SW 1271 (cell line): ENCODE measurements at places on chromosomes 4 and X.

- DNase-seq, result no peak
These were observed 22.1 kb upstream of the SPATA4 start for GRCh38 chr4:176217510-176217909.

DNA sequence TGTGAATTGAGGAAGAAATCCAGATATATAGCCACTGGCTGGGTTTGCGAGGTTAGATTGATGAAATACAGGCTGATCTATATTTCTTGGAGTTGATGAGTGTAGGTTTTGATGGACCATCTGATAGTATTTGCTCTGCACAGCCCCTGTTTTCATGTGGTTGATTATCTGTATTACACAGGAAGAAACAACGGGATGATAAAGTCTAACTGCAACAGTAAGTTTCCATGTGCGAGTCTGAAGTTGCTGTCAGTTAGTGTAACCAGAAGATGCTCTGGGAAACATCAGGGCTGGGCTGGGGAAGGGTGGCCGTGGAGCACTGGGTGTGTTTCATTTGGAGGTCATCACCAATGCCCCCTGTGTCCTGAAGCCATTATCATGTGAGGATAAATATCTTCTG is 148.4 kb upstream of the SFRP2 start:
- DNase-seq, result no peak

DNA sequence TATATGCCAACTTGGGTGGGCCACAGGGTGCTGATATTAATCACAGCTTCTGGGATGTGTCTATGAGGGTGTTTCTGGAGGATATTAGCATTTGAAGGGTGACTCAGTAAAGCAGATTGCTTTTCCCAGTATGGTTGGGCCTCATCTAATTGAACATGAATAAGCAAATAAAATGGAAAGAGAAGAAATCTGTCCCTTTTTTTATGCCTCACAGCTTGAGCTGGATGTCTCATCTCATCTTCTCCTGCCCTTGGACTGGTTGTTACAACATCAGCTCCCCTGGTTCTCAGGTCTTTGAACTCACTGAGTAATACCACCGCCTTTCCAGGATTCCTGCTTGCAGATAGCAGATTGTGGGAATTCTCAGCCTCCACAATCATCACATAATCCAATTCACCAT is 1149.2 kb downstream of the PCDH18 start:
- DNase-seq, result no peak

- DNase-seq, result no peak
These were observed 150.0 kb downstream of the TET2 start for GRCh38 chr4:105296672-105297071.

- no peak for DNase-seq
These were observed 114.2 kb downstream of the PPARGC1A start for GRCh38 chr4:23775694-23776093.

GRCh38 chrX:3263681-3264126 is 82.7 kb downstream of the MXRA5 start:
- no peak for DNase-seq

DNA sequence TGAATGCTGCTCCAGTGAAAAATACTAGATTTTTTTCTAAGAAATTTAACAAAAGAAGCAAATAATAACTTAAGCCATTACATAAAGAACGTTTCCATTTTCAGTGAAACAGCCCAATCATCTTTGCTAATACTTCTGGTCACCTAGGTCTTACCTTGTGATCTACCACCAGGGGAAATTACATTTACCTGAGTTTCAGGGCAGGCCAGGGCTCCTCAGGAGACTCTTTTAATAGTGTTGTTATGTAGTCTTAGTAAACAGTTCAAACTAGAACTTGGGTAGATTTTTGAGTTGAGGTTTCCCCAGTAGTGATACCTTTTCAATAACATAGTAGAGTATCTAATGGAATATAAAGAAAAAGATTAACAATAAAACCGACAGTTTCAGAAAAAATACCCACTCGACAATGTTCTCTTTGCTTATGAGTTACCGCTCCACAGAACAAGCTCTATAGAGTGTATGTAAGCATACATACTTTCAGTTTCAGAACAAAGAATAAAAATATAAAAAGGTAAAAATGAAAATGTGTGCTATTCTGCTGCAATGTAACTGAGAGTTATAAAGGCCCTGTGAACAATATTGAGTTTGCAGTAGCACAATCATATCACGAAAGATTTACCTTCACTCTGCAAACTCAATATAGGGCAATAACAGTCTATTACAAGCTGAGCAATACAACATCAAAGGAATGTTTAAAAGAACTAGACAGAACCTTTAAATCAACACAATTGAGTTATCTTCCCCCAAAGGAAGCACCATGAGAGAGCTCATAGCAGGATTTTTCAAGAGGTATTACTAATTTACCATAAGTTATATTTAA is 165.8 kb downstream of the ATOH1 start:
- DNase-seq, result no peak

DNA sequence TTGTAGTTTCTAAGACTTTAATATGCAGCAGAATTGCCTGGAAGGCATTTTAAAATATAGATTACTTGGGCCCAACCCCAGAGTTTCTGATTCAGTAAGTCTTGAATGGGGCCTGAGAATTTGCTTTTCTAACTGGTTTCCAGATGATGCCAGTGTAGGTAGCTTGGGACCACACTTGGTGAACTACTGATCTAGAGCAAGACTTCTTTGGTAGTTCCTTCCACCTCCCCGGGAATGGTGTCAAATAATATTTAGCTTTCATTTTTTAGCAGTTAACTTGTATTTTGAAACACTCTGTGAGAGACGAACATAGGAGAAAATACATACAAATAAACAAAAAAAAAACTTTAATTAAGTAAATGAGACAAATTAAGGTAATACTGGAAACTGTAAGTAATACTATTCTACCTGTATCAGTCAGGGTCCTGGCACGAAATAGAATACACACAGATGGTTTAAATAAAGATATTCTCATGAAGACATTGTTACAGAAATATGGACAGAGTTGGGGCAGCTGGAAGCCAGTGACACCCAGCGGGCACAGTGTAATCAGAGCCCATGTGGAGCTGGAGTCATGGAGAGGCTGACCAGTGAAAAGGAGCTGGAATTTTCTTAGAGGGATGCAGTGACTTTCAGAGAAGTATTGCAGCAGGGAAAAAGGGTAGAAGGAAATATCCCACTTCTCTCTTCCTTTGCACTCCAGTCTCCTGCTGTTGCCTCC is 905.7 kb downstream of the CCSER1 start:
- DNase-seq, result no peak

DNA sequence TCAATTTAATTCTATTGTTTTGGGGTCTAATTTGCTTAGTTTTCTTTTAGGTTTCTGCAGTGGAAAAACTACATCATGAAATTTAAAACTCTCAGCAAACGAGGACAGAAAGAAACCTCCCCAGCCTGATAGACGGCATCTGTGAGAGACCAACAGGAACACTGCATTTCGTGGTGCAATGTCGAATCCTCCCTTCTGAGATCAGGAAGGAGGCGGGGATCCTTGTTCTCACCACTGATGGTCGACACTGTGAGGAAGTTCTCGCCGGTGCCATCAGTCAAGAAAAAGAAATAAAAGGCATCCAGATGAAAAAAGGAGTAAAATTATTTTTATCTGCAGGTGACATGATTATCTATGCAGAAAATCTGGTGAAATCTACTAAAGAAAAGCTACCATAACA is 16.5 kb downstream of the GAK start:
- no peak for DNase-seq

DNA sequence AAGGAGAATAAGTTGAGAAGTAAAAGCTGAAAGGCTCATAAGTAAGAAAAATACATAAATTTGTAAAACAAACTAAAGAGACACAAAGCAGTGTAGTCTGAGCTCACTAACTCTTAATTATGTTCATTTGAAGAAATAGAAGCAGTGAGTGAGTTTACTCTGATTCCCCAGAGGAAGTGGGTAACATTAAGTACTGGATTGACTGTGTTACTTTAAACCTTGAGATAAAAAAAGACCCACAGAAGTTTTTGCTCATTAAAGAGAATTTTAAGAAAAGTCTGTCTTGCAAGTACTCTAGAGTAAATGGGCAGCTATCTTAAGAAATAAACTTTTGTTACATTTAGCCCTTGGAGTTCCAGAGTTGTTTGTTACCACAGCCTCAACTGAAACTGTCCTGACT is 2466.9 kb downstream of the PCDH7 start:
- DNase-seq, result no peak
